ENCODE measurements at places on chromosomes 16 and 17. TPM values are rescaled to one million over a fixed set of nuclear protein-coding genes. Genes with fewer than 3 reads are reported as not detected.

SLC13A2 gene
- 0.26 TPM for total RNA-seq

NPIPB9 gene
- total RNA-seq, result 0.62 TPM

C16orf92 gene
- total RNA-seq, result not detected

DNA sequence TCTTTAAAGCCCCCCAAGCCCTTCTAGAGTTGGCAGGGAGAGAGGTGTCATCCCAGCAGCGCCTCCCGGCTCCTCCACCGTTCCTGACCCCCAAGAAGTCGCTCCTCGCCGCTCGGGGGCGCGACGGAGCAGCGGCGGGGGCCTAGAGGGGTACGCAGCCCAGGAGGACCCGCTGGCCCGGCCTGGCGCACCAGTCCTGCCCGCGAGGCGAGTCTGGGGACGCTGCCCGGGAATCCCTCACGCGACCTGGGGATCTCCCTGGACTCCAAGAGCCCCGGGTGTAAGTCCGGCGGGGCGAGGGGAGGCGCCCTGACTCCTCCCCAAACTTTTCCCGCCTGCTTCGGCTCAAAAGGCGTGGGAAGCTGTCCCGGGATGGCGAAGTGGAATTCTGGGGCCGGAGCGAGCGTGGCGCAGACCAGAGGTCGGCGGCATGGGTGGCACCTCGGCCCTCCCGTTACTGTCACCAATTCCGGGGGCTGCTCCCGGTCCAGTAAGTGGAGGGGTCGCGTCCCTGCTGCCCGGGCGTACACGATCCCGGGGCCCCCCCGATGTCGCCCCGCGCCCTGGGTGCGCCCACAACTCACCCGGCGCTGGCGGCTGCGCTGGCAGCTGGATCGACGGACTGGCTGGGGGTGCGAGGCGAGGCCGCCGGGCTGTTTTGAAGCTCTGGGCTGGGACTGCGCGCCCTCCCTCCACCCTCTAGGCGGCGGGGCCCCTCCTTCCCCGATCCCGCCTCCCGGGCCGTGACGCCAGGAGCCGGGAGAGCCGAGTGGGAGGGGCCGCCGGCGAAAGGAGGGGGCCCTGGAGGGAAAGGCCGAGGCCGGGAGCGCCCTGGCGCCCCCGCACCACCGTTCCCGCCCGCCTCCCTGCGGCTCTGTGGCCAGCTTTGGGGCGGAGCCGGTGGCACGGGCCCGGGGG, at the start of gene EMP2:
Gene EMP2 (minus strand): TSS at position 634 of the 918 bp plus-strand sequence. CDS start 32,981 bp downstream, outside the sequence.
- peak; percentile 87 for DNase-seq

CTF1 gene
- total RNA-seq, result 0.13 TPM

GRCh38 chr16:1042049-1042744, 30.4 kb upstream of the SSTR5 start:
- DNase-seq, result no peak

GRCh38 chr16:88602091-88602490, 31.9 kb downstream of the ZC3H18 start:
- DNase-seq, result peak; percentile 84

DNA sequence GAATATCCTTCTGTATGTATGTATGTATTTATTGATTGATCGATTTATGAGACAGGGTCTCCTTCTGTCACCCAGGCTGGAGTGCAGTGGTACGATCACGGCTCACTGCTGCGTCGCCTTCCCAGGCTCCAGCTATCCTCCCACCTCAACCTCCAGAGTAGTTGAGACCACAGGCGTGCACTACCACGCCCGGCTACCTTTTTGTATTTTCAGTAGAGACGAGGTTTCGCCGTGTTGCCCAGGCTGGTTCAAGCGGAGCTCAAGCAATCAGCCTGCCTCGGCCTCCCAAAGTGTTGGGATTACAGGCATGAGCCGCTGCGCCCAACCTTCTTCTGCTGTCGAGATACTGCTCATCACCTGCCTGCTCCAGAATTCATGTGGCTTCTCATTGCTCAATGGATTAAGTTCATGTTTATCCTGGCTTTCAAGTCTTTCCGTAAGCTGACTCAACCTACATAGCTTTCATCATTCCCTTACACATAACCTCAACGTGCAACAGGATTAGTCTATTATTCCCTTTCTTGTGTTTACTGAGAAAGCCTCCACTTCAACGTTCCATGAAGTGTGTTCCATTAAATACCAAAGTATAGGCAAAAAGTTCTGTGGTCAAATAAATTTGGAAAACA, 13.6 kb downstream of the TAC4 start:
- no peak for DNase-seq

TMIGD1 gene
- total RNA-seq, result not detected

DNA sequence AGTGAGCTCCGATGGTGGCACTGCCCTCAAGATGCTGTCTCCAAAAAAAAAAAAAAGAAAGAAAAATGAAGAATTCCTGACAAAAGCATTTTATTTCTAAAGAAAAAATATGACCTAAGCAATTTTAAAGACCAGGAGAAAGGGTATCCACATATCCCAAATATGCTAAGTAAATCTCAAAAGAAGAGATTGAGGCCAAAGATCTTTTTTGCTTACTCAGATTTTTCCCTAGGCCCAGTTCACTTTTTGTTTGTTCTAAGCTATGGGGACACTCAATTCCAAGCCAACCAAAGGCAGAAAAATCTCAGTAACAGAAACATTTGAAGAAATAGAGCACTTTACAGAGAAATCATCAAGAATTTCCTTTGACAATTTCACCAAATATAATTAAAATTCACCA, 150.8 kb downstream of the SOX9 start:
- DNase-seq, result no peak

DNA sequence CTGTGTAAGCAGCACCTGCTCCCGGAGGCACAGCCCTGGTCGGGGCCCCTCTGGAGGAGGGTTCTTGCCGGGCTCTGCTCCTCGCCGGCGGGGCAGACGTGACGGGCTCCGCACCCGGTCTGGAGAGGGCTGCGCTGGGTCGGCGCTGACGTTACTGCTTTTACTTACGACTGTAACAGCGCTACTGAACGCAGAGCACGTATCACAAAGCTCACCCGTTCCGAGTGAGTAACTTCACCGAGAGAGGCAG, 1.3 kb upstream of the RAB40C start:
- peak; percentile 65 for DNase-seq

PRR29 gene
- 0.33 TPM for total RNA-seq

DNA sequence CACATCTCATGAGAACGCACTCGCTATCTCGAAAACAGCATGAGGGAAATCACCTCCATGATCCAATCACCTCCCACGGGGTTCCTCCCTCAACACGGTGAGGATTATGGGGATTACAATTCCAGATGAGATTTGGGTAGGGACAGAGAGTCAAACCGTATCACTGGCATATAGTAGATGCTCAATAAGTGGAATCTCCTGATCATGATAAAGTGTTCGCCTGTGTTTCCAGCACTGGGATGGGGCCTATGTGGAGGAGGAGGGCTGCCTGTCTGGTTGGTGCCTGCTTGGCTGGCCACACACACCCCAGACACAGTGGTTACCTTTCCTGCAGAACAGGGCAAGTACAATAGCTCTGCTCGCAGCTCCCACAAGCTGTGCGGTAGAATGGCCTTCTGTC, 6.1 kb upstream of the MGAT5B start:
- no peak for DNase-seq

DNA sequence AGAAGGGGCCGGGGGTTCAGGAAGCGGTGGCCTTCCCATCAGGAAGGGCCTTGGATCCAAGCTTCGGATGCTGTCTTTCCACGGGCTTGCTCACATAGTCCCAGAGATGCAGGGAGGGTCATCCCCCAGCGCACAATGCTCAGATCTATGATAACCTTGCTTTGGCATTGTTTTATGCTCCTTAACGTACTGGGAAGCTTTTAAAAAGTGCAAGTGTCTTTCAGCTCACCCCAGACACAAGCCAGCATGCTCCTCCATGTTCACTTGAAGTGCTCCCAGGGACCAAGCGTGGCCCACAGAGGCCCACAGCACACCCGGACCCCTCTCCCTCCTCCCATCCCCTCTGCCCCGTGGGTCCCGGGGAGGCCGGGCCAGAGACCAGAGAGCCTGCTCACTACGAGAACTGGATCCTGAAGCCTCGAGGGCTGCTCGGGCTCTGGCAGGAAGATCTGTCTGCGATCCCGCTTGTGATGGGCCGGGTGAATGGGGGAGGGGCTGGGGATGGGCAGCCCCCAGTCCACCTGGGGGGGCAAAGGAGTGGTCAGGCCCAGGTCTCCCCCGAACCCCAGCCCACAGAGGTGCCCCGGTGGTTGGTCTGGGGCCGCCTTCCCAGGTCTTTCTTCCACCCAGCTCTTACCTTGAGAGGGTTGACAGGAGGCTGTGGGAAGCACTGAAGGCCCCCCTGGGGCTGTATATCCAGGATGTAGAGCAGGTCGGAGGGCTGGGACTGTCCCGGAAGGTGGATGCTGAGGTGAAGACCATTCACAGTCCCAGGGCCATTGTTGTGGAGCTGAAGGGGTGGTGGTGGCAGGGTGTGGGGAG, 11.8 kb upstream of the FAM171A2 start:
- no peak for DNase-seq

GRCh38 chr17:79809530-79810129, 12.8 kb upstream of the CBX8 start:
- DNase-seq, result peak; percentile 56

LDHD gene
- 62.9 TPM for total RNA-seq

TMC7 gene
- 0.37 TPM for total RNA-seq

- DNase-seq, result no peak
These were observed 130.0 kb upstream of the HS3ST2 start for GRCh38 chr16:22683730-22684573.

DNA sequence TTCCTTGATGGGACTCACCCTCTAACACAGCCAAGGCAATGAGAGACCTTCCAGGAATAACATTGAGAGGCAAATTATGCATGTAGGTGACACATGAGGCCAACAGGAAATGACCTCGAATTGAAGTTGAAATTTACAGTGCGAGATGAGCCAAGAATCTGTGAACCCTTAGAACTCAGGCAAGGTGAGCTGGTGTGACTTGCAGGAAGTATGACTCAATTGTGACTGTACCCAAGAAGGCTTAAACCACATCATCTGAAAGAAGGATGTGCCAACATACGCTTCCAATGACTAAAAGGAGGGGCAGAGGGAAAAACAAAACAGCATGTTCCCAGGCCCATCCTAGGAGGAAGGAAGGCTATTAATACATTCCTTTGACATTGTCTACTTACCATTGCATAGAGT, 44.8 kb downstream of the PITPNC1 start:
- DNase-seq, result no peak

- no peak for DNase-seq
These were observed 62.8 kb upstream of the GCSH start for GRCh38 chr16:81158964-81159363.

DNA sequence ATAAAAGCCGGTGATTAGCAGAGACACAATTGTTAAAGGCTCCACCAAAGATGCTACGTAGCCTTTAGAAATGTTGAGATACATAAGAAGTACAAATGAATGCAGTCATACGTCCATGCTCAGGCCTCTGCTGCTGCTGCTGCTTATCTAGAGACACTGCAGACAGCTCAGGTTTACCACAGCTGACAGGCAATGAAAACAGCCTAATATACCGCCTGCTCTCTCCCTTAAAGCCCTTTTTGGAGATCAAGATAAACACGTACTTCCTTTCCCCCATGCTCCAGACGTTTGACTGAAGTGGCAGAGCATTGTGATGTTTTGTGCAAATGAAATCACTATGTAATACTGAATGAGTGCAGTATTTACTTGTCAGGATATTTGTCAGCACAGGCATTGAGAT, 185.3 kb downstream of the AATF start:
- DNase-seq, result no peak
